ENCODE measurements at places on chromosomes 2 and 18.

- DNase-seq: peak; percentile 48
These were observed 22.5 kb upstream of the CDKL4 start for GRCh38 chr2:39266139-39266805.

- DNase-seq: no peak
These were observed 2.8 kb downstream of the PECR start for GRCh38 chr2:216078776-216079175.

GRCh38 chr2:189798312-189799029, 14.2 kb downstream of the PMS1 start:
- no peak for DNase-seq

DNA sequence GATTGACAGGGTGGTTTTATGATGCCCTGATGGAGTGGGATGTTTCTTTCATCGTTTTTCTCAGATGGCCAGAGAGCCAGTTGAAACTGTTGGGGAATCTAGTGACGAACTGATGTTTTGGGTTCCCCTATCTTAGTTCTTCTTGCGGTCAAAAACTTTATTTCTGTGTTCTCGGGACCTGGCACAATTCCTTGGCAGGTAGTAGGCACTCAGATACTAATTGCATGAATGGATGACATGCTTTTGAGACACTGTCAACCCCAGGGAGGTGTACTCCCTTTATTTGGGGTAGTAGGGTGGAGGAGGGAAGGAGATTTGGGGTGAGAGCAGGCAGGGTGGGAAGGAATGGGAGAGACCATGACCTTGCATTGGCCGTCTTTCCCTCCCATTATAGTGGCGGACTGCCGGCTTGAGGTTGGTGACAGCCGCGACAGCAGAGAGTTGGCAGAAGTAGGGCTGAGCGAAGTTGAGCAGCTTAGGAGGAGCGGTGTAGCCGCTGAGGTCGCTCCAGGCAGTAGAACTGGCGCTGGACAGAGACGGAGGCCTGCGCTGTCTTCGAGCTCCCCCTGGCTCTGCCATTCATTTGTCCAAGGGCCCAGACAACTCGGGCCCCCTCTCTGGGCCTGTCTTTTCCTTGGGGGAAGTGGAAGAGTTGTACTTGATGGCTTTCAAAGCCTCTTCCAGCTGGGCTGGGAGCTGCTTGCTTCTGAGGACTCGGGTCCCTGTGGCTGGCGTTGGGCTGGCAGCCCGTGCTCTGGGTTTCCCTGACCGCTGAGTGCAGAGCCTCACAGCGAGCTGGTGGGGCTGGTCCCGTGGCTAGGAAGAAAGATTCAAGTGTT, 2.6 kb downstream of the TET3 start:
- DNase-seq: no peak

GRCh38 chr18:45107425-45107824, 426.7 kb downstream of the SETBP1 start:
- no peak for DNase-seq

All from GM06990 (cell line).